ENCODE measurements at places on chromosomes 13 and 19.

GRCh38 chr19:36028313-36029041 lies 4.2 kb downstream of the CLIP3 start:
- no peak for DNase-seq

GRCh38 chr13:107208889-107209288 lies 641.0 kb upstream of the ARGLU1 start:
- no peak for DNase-seq

DNA sequence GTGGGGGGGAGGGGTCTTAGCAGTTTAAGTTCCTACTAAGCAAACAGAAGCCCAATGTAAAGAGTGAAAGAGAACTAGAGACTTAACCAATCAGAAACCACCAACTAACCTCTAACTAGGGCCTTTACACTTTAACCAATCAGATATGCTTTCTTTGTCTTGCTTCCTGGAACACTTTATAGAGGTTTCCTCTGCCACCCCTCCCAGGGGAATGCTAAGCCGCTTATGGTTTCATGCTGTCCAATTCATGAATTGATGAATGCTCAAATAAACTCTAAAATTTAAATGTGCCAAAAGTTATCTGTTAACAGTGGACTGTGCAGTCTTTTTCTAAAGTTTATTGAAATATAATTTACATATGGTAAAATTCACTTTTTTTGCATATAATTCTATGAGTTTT lies 33.9 kb upstream of the LATS2 start:
- no peak for DNase-seq

DNA sequence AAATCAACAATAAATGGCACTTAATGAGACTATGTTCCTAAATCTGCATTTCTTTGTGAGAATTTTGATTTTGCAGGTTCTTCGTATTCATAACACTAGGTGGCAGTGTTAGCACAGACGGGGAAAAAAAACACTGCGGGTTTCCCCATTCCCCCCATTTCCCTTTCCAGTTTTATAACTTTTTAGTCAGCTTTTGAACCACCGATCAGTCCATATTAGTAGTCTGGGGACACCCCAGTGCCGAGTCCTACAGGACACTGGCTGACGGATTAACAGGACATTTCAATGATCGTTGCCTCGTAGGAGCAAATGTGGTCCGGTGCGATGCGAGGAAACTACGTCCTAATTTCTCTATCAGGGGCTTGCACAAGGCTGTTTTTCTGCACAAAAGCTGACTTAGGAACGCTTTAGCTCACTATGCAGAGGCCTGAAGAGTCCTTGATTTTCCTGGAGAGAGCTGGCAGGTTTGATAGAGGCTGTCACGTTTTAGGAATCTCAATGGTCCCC lies 234.3 kb downstream of the LMO7 start:
- DNase-seq, result peak; percentile 3

GRCh38 chr13:81442904-81443303 lies 1102.0 kb upstream of the SPRY2 start:
- DNase-seq, result no peak

GRCh38 chr13:90750021-90750420 lies 597.5 kb upstream of the MIR17HG start:
- no peak for DNase-seq

GRCh38 chr13:41402691-41403511 lies 54.4 kb upstream of the RGCC start:
- no peak for DNase-seq

DNA sequence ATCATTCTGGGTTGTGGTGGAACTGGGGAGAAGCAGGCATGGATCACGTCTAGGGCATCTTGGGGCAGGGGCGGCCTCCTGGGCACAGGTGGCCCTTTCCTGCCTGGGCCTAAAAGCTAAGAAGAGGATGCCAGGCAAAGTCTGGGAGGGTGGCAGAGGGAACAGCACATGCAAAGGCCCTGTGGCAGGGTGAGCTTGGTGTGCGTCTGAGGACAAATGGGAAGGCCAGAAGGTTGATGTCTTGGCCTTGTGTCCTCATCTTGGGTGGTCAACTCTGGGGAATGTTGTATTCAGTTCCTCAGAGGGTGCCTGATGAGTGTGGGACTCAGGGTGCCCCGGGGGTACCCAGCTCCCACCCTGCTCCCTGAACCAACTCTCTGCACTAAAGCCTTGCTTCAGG lies 5.4 kb upstream of the PLK5 start:
- DNase-seq, result no peak

GRCh38 chr13:32173881-32174280 lies 141.3 kb downstream of the ZAR1L start:
- no peak for DNase-seq

- no peak for DNase-seq
Measured at GRCh38 chr19:5932609-5933262, 18.7 kb downstream of the CAPS start.

DNA sequence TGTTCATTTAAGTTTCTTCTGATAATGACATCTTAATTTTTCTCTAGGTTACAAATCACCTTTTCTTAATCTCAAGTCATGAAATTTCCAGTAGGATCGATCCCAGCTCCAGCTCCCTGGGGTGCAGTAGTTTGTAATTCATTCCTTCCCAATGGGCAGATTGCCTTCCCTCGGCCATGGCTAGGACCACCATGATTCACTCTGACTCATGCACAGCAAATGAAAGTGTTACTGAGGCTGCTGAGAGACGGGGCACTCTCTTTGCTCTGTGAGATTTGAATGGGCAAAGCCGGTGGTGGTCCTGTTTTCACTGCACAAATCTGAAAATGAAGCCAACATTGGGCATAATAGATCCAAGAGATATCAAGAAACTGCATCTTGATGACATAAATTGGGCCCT lies 202.8 kb upstream of the IRS2 start:
- no peak for DNase-seq

GRCh38 chr19:38234615-38235014 lies 10.6 kb upstream of the DPF1 start:
- no peak for DNase-seq

DNA sequence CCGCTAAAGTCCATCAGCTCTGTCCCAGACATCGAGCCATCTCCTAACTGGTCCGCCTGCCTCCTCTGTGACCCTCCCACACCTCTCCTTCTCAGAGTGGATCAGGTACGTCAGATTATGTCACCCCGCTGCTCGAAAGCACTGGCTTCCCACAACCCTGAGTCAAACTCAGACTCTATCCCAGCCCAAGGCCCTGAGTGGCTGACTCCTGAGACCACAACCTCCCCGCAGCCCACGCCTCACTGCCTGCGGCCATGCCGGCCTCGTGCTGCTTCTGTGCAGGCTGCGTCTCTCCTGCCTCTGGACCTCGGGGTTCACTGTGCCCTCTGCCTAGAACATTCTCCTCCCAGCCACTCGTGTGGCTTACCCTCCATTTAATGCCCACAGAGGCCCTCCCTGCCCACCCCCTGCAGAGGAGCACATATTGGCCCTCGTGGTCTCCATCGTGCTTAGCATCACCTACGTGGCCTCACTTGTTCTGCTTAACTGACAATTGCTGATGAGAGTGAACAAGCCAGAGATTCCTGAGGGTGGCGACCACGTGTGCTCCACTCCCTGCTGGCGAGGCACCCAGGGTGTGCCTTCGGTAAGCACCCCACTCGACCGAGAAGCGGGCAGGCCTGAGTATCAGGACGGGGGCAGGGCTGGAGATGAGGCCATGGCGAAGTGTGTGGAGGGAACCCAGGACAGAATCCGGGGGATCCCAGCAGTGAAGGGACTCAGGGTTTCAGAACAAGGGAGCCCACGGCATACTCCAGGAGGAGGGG lies 13.5 kb upstream of the FKRP start:
- no peak for DNase-seq

GRCh38 chr19:399370-399769 lies 9.6 kb downstream of the C2CD4C start:
- no peak for DNase-seq

DNA sequence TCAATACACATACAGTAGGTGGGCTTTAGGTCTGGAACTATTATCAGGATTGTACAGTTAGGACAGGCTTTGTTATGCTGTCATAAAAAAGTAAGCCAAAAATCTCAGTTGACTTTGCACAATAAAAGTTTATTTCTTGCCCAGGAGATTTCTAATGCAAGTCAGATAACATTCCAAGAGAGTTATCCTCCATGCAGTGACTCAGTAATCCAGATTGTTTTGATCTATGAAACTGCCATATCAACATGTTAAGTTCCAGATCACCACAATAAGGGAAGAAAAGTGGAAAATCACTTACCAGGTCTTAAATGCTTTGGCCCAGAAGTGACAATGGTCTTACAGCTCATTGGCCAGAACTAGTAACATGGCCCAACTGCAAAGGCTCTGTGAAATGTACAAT lies 636.2 kb upstream of the KLF12 start:
- DNase-seq, result no peak

- no peak for DNase-seq
Measured at GRCh38 chr13:97570442-97570841, 136.5 kb downstream of the RAP2A start.

DNA sequence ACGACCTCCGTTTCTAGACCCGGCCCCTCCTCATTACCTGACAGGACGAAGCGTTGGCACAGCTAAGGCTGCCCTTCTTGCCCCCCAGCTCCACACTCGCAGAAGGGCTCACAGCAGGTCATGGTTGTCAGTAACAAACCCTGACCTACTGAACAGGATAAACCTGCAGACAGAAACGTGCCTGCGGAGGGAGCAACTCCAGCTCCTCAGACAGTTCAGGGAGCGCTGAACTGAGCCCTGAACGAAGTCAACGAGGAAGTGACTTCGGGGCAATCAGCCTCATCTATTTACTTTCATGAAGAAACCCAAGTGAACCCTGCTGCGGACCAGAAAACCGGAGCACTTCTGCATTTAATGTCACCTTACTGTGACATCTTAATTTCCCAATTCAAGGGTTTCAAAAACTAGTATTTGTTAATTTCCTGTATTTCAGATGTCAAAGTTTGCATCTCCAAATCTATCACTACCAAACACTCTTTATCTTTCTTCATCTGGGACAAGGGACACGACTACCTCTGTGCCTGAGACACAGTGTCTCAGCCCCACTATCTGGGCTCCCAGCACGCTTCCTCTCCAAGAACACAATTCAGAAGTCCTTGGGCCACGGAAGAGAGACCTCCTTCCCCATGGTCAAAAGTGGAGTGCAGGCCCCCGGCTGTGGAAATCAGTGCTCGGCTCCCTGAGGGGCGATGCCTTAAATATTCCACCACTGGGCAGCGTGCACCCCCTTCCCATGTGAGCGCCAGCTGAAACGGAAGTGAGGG lies 40.2 kb downstream of the CARS2 start:
- no peak for DNase-seq

DNA sequence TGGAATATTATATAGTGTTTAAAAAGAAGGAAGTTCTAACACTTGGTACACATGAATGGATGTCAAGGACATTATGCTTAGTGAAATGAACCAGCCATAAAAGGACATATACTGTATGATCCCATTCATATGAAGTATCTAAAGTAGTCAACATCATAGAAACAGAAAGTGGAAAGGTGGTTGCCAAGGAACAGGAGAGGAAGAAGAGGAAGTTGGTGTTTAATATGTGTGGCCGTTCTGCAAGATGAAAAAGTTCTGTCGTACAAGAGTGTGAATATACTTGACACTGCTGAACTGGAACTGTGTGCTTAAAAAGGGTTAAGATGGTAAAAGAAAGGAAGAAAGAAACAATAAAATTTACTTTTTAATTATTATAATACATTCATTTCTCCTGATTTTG lies 33.1 kb upstream of the C1QTNF9 start:
- no peak for DNase-seq

GRCh38 chr13:95199896-95200295 lies 101.4 kb downstream of the ABCC4 start:
- no peak for DNase-seq

GRCh38 chr19:41521931-41522555 lies 53.9 kb upstream of the CEACAM21 start:
- DNase-seq, result no peak

DNA sequence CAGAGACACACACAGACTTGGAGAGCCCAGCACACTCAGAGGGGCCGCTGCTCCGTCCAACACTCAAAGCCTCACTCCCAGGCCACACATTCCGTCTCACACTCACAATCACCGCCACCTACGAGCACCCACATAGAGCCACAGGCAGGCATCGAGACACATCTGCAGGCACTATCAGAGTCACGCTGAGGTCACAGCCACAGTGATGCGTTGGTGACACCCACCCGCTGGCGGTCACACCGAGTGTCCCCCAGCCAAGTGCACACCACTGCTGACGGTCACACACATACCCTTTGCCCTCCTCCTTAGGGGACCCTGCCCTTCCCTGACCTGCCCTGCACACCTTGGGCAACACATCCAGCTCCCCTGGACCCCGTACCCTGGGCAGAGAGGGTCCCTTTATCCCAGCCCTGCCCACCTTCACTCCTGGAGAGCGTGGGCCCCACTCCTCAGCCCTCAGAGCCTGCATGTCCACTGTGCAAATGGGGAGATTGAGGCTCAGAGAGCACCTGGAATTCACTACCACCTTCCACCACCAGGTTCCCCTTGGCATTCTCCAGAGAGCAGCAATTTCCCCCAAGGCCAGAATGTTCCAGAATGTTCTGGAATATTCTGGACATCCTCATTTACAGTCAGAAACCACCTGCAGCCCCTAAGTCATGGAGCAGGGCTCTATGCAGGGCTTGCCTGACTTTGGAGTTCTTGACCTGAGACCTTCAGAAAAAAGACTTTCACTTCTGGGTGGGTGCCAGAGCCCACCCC lies 5.4 kb downstream of the FUT5 start:
- DNase-seq, result no peak

DNA sequence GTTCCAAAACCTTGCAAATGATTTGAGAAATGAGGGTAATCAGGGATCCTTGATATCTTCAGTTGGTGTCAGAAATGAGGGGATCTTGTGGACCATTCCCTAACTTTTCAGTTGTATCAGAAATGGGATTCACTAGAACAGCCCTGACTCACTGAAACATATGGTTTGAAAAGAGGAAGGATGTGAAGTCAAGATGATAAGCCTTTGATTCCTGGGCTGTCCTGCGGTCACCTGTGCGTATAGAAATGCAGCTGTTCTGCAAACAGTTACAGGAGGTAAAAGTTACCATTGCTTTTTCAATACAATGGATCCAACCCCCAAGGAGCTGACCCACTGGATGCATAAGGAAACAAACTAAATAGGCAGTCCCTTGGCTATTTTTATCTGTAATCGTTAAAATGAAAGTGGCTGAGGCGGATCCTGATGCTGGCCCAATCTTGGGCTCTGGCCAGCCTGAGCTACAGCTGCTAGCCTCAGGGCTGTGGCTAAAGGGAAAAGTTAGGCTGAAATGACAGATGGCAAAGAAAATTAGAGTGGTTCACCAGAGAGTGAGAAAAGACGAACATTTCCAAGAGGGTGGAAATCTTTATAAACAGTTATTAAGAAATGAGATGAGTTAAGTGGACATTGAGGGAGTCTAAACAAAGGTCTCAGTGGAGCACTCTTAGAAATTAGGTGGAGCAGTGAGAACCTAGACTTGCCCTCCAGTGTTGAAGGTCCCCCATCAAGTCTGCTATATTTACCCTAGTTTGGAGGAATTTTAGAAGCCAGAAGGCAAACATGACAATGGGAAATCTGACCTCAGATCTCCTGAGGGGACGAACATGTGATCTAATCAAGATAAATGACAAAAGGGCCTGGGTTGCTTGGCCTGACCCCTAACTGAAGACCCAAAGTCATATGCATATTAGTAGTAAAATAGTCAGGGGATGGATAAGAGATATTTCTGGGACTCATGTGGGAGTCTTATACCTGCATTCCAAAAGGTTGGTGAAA lies 7.6 kb downstream of the SIGLECL1 start:
- no peak for DNase-seq

GRCh38 chr19:48149430-48149829 lies 20.7 kb downstream of the LIG1 start:
- no peak for DNase-seq

Data from HuH-7 (cell line).